ENCODE measurements at places on chromosomes 16 and 17.

GRCh38 chr16:85262558-85263238, 150.4 kb upstream of the CIBAR2 start:
- no peak for DNase-seq

GRCh38 chr16:10752843-10753523, 9.3 kb downstream of the NUBP1 start:
- no peak for DNase-seq

GRCh38 chr16:76579277-76579922, 302.2 kb downstream of the CNTNAP4 start:
- no peak for DNase-seq

GRCh38 chr16:57648581-57649442, 19.3 kb upstream of the ADGRG3 start:
- no peak for DNase-seq

DNA sequence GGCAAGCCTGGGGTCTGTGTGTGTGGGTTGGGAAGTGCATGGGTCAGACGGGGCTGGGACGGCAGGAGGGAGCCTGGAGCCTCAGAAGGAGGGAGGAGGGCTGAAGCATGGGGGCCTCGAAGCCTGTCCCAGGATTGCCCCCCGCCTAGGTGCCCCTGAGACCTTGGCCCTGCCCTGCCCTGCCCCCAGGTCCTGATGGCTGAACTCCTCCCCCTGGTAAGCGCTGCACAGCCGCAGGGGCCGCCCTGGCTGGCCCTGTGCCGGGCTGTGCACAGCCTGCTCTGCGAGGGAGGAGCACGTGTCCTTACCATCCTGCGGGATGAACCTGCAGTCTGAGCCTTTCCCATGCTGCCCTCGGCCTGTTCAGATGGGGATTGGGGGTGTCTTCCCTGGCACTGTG, 4.4 kb downstream of the TEDC2 start:
- DNase-seq, result no peak

DNA sequence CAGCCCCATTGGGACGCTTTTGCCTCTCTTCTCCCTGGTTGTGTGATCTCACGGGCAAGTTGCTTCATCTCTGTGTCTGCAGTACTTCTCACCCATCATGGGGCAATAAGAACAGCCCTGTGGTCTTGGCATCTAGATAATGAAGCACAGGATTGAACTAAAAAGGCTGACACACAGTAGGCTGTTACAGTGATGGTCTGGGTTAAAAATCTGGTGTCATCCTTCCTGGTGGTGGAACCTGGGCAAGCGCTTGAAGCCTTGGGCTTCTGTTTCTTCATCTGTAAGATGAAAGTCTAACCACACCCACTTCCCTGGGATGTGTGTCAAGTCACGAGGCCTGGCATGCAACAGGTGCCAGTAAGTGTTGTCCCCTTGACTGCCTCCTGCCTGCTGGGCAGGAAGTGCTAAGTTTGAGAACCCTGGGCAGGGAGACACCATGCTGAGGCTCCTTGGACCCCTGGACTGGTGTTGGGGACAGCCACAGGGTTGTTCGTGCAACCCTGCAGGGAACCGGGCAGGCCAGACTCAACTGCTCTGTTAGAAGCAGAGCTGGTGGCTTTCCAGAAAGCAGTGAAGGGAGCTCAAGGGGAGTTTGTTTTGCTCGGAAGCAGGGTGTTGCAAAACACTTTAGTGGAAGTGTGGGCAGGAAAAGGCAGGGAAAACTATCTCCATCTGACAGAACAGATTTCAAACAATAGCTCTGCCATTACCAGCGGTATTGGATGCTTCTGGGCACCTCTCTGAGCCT, 5.9 kb upstream of the MAP2K3 start:
- DNase-seq, result no peak

- DNase-seq, result no peak
Measured at GRCh38 chr17:8968503-8968902, 3.0 kb upstream of the PIK3R5 start.

DNA sequence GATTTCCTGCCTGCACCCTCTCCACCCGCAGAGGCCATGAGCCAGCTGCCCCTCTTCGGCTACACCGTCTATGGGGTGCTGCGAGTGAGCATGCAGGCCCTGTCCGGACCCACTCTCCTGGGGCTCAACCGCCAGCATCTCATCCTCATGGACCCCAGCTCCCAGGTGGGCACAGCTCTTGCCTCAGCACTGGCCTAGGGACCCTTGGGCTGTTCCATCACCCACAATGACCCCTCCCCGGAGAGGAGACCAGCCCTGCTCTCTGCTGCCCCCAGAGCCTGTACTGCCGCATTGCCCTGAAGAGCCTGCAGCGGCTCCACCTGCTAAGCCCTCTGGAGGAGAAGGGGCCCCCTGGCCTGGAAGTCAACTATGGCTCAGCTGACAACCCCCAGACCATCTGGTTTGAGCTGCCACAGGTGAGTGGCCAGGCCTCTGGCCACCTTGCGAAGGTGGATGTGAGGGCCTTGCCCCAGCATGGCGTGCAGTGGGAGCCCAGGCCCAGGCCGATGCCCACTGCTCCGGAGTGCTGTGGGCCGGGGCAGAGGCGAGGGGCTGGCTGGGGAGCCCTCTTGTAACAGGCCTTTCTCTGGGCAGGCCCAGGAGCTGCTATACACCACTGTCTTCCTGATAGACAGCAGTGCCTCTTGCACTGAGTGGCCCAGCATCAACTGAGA, 7.3 kb upstream of the SMIM5 start:
- DNase-seq, result no peak

DNA sequence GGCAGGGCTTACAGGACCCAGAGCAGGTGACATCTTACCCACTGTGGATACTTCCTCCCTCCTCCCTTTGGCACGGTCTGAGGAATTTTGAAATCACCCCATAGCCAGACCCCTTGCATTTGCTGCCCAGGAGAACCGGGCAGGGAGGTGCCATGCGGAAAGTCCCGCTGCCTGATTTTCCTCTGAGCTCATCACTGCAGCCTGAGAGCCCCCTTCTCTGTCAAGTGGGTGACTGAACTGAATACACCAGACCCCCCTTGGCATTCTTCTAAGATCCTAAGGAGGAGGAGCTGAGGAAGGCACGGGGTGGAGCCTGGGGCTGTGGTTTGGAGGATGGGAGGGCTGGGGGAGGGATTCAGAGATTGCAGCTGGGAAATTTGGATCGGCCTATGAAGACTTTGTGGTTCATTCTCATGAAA, 173.4 kb downstream of the RAB11FIP4 start:
- DNase-seq, result no peak

- no peak for DNase-seq
Measured at GRCh38 chr17:71085238-71086033, 916.1 kb downstream of the KCNJ2 start.

DNA sequence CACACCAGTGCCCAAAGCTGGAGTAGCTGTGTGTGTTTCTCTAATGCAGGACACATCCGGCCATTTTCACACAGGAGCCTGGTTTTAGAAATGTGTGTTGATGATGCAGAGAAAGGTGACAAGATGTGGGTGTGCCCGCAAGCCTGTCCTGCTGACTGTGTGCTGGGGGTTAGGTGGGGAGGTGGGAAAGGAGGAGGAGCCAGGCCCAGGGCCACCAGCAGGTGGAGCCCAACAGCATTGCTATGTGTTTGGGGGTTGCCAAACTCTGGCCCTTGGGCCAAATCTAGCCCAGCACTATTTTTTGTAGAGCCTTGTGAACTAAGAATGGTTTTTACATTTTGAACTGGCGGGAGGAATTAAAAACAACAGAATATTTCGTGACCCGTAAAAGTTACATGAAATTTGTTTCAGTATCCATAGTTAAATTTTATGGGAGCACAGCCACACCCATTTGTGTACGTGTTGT, 61.7 kb upstream of the LGALS9 start:
- no peak for DNase-seq

DNA sequence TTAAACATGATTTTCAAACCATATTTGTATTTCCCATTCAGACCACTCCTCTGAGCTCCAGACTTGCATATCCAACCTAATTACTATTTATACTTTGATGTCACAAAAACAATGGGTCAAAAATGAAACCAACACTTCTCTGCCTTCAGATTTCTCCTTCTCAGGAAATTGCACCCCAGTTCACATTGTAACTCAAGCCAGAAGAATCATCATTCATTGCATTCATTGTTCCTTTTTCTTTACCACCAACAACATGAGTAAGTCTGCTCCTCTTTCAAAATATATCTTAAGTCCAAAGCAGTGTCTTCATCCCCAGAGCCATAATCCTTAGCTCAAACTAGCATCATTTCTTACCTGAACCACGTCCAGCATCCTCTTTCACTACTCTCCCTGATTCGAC, 2.6 kb upstream of the AKAP1 start:
- DNase-seq, result no peak

DNA sequence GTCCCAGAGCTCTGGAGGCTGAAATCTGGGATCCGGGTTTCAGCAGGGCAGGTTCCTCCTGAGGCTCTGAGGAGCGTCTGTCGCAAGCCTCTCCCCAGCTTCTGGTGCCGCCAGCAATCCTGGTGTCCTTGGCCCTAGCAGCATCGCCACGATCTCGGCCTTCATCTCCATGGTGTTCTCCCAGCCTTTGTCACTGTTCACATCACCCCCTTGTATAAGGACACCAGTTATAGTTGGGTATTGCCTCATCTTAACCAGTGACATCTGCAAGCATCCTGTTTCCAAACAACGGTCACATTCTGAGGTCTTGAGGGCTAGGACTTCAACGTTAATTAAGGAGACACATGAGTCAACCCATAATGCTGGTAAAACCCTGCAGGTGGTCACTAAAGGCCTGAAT, 2.8 kb upstream of the PPP1R27 start:
- no peak for DNase-seq

DNA sequence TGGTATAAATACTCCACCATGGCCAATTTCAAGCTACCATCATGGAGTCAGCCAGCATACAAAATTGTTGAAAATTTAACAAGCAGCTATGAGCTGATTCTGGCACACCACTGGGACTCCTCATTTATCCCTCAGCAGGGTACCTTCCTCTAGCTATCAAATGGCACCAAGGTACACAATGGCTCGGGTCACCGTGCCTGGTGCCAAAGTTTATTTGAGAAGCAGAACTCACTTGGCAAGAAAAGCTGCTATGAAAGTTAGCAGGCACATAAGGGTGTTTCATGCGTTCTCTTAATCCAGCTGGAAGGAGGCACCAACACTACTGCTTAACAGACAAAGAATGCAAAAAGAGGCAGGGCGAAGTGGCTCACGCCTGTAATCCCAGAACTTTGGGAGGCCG, 51.6 kb downstream of the IKZF3 start:
- DNase-seq, result no peak

GRCh38 chr16:69150146-69150865, 17.9 kb downstream of the UTP4 start:
- no peak for DNase-seq

DNA sequence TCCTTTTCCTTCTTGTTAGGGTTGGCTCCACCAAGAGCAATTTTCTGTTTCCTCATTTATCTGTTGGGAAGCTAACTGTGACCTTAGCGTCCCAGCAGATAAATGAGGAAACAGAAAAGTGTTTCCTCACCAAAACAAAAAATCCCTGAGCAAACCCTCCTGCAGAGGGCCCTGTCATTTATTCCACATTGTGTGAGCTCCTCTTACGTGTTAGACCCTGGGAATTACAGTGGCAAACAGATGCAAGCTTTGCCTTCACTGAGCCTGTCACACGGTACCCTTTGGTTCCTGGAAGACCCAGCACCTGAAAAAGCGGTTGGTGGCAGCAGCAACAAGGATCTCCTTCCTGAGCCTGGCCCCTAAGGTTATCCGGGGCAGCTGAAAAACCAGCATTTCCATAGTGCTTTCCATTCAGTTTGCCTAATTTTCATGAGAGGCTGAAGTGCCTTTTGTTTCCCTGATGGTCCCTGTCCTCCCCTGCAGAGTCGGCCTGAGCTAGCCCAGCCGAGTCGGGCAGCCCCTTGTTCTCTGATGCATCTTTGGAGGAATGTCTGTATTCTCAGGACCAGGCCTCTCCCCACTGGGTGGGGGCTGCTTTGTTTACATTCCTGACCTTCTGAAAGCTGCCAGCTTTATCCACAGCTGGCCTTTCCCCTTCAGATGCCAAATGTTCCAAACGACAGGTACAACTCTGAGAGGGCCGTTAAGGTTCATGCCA, 34.7 kb downstream of the YPEL2 start:
- DNase-seq, result no peak

DNA sequence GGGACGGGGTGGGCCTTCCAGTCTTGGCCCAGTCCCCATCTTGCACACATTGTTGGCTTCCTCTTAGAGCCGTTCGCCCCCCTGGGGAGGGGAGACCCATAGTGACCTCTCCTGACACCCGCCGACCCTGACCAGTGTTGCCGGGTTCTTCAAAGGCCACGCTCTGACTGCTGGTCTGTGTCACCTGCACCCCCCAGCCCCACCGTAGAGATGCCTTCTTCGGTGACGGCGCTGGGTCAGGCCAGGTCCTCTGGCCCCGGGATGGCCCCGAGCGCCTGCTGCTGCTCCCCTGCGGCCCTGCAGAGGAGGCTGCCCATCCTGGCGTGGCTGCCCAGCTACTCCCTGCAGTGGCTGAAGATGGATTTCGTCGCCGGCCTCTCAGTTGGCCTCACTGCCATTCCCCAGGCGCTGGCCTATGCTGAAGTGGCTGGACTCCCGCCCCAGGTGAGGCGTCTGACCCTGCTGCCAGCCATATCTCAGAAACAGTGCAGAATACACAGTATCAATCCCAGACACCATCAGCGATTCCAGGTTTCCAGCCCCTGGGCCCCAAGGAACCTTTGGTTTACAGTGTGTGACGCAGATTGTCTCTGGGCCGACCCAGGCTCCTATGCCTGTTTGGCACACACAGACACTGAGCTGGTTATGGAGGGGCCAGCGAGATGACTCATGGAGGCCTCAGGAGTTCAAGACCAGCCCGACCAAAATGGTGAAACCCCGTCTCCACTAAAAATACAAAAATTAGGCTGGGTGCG, 1.3 kb downstream of the SLC26A11 start:
- DNase-seq, result no peak

GRCh38 chr17:4833941-4834680, 971 bp downstream of the MINK1 start:
- DNase-seq, result no peak

DNA sequence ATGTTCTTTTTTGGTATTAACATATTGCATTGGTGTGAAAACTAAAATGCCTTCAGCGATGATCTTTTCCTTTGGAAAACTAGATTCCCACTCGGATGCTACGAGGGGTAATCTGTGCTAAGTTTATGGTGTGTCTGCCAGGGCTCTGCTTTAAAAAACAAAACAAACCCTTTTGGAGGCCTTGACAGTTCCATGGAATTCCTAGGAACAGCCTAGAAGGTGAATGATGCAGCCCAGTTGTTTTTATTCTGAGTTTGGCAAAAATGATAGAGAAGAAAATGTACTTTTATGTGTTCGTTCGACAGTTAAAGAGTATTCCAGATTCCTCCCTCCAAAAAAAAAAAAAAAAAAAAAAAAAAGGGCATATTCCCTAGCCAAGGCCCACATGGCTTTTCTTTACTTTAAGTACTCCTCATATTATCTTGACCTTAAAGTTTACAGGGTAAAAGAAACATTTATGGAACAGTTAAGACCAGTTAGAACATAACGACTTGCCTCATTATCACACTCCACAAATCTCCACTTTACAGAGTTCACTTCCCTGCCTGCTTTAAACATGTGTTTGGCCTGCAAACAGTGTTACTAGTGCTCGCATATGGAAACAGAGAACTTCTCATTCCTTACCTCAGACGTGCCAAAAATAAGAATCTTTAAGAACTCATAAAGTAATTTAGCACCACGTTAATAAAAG, 159.1 kb downstream of the WWOX start:
- DNase-seq, result no peak

All from esophagus muscularis mucosa (tissue), 4 donors.